ENCODE measurements at places on chromosomes 1 and 21.

GRCh38 chr1:245493029-245493428 is 338.2 kb downstream of the KIF26B start:
- DNase-seq, result no peak

DNA sequence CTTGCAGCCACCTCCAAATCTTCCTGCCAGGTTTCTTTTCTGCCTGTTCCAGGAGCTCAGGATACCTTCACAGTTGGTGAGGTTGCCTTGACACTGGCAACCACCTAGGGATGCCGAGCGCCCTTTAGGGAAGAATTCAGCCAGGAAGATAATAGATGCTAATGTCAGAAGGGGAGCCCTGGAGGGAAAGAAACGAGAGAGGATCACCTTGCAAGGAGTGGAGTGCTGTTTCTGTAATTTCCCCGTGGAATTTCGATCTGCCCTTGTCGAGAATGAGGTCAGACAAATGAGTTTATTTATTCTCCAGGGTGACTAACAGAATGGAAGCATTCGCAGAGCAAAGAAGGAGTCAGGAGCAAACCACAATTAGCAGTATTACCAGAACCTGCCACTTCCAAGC is 315.8 kb upstream of the KAZN start:
- no peak for DNase-seq

GRCh38 chr1:12506281-12507280 is 111.4 kb downstream of the DHRS3 start:
- DNase-seq, result no peak

DNA sequence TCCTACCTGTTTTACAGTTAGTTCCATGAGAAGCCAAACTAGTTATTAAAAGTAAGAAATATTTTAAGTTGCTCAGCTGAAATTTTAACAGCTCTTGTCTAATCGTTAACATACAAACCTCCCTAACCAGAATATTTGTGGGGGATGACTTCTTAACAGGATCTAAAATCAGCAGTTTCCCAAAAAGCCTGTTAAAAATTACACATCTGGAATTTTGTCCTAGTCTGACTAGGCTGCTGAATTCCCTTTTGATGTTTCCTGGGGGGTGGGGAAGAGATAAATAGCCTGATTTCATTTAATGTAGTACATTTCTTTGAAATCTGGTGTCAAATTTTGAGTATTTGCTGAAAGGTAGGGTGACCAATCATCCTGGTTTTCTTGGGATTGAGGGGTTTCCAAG is 78.8 kb upstream of the ARHGAP29 start:
- no peak for DNase-seq

- DNase-seq, result no peak
Measured at GRCh38 chr1:150320667-150320978, 710 bp upstream of the PRPF3 start.

DNA sequence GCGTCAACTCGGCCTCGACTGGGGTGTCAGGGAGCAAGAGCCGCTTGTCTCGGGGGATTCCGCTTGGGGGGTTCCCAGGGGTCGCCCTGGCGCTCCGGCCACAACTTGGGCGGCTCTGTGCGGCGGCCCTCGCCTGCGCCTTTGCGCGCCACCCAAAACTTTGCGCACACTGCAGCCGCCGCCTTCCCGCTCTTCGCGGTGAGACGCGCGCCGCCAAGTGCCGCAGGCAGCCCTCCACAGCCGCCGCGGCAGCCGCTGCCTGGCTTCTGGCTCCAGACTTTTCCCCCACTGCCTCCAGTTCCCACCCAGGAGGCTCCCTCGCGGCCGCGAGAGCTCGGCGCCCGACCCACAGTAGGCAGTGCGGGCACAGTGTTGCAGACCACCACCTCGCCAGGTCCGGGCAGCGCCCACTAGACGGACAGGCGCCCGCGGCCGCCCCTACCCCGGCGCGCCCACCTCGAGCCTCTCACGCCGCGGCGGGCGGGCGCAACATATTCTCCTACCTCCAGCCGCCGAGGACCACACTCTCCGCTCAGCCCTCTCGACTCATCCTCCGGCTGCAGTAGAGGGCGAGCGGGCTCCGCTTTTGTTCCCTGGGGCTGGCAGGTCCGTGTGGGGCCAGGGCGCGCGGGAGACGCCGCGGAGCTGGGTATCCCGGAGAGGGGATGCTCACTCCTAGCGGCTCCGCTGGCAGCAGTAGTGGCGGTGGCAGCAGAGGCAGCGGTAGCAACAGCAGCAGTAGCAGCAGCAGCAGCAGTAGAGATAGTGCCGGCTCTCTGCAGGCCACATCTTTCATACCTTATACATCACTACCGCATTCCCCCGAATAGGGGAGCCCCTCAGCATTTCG is 296.6 kb downstream of the OMA1 start:
- no peak for DNase-seq

DNA sequence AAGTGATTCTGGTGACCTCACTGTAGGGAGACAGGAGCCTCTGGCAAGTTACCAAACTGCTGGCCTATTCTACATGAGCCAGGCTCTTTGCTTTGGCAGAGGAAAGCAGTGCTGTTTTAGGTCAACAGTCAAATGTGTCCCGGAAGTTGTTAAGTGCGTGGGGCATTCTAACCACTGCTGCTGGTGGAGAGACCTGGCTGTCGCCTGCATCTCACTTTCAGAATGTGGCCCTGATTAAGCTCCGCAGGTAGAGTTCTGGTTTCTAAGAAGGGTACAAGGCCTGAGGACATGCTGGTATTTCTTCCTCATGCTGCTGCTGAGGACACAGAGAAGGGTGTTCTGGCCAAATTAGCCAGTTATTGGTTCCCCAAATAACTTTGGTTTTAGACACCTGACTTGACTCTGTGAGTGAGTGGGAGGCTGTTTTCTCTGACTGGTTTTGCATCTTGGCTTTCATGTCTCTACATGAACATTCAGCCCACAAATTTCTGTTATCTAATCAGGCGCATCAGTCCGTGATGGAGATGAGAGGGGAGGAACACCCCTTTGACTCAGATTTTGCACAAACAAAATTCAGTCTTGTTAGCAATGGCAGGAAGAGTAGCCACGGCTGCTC is 120.8 kb downstream of the LMO4 start:
- no peak for DNase-seq

DNA sequence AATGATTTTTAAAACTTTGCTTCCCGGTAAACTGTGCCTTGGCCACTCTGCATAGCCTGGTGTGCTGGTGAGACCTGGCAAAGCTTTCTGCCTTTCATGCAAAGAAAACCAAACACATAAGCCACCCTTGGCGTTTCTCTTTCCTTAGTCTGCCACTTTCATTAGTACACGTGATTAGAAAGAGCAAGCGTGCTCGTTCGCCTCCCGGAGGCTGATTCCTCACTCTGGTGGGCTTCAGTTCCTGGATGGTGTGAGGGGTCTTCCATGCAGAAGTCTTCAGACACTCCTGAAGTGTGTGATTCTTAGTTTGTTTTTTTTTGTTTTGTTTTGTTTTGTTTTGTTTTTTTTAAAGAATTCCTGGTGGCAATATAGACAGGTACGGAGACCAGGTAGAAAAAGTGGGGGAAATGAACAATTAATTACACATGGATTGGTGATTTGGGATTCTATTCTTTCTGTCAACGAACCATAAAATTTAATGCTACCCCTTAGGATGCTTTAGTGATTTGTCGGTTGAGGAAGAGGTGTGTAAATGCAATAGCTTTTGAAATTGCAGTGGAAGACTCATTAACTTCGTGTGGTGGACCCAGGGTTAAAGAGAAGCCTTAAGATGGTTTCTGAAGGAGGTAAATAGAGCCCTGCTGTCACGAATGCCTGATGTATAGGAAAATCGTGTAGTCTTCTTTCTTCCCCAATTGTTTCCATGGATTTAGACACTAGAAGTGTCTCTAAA is 2.1 kb downstream of the GALNT2 start:
- DNase-seq, result no peak

DNA sequence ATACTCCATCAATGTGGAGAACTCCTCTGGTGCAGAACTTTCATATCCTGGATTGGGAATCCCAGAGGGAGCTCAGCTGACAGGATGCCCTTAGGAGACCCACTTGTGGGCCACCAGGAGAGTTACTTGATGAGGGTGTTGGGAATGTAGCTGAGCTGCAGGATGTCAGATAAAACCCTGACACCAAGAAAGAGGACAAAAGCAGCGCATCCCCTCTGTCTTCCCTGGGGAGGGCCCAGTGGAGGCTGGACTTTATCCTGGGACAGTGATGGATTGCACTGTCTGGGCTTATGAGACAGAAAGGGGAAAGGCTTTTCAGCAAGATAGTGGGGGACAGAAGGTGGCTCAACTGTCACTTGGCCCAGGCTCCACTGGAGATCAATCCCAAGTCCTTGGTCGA is 88.1 kb upstream of the BCAR3 start:
- DNase-seq, result no peak

GRCh38 chr1:224641030-224641429 is 24.9 kb downstream of the CNIH3 start:
- no peak for DNase-seq

DNA sequence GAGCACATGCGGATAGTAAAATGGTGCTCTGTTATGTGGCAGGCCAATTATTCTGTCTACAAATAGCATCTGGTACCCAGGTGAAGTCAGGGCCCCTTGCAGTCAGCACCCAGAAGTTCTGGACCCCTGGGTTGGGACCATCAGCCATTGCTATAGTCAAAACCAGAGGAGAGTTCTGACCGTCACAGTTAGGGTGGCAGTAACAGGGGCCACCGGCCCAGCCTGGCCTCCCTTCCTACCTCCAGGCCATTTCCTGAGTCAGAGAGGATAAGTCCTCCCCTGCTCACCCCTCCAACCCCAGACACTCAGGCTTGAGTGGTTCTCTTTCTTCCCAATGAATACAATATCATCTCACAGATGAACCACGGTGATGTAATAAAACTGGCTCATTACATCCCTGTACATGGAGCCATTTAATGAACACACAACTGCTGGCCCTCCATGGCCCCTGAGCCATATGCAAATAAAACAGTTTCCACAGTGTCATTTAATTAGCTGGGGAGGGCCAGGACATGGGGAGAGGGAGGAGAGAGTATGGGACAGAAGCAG is 673.6 kb downstream of the MATN1 start:
- DNase-seq, result no peak

DNA sequence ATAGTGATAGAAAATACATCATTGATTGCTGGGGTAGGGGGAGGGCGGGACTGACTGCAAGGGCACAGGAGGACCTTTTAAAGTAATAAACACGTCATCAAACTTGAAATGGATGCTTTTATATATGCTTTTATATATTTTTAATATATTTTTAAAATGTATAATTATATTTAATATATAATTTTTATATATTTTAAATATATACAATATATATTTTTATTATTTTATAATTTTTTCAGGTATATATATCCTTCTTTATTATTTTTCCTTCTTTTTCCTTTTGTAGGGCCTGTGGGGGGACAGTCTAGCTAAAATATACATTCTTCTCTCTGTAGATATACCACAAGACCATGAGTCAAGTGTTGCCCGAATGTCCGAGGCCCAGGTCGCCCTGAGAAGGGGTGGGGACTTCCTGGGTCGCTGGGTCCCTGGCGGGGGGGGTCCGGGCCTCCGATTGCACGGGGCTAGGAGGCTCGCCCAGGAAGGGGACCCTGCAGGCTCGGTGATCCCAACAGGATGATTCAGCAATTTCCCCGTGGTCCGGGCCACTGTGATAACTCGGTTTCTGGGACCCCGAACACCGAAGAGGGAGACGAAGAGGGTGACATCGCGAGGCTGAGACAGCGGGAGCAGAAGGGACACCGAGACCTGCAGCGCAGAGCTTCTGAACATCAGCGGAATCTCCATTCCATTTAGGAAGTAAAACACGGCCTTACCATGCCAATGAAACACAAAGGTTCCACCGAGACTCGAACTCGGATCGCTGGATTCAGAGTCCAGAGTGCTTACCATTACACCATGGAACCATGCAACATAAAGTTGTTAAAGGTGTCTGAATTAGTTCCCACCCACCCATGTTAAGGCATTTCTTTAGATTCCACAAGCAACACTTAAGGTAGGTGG is 112.5 kb upstream of the NBPF11 start:
- DNase-seq, result no peak

GRCh38 chr1:223034270-223034798 is 108.7 kb downstream of the TLR5 start:
- no peak for DNase-seq

- DNase-seq, result peak; percentile 78
Measured at GRCh38 chr1:904310-904950, 19.3 kb upstream of the SAMD11 start.

- no peak for DNase-seq
Measured at GRCh38 chr1:110727246-110727645, 52.5 kb upstream of the KCNA3 start.

- DNase-seq, result no peak
Measured at GRCh38 chr21:38314558-38314957, 57.8 kb downstream of the KCNJ15 start.

- DNase-seq, result no peak
Measured at GRCh38 chr1:63717511-63718065, 56.2 kb upstream of the ROR1 start.

DNA sequence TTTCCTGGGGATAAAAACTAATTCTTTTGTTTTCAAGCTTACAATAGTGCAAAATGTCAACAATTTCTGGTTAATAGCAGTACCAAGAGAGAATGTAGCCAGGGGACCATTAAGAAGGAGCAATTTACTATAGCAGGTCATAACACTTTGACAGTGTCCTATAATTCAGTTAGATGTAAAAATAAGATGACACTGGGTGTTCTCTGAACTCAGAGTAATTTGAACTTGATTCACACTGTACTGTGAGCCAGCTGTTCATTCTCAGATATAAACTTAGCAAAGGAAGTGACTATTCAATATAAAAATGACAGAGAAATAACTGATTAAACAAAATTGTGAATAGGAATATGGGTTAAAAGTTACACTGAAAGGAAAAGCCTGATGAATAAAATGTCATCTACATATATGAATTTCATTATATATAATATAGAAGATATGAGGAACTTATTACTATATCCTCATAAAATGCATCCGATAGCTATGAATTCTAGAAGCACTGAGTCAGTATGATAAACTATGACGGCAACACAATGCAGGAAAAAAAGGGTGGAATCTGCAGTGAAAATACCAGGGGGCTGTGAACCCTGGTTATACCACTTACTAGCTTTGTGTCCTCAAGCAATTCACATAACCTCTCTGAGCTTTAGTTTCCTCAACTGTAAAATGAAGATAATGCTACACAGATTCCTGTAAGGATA is 135.9 kb downstream of the ACBD6 start:
- DNase-seq, result no peak

DNA sequence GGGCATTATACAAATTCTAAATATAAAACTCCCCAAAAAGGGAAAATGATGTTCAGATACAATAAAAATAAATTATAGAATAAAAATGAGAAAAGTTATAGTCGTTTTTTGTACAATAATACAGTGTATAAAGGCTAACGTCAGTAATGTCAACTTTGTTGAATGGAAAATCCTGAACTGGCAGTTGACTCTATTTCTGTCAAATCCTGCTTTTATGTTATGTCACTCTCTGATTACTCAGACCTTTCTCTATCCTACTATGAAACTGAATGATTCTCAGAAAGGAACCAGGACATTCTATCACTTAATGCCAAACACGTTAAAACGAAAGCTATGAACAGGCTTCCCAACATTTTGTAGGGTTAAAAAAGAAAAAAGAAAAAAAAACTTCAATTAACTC is 636.4 kb downstream of the USP25 start:
- no peak for DNase-seq

GRCh38 chr1:240912821-240913220 is 300.9 kb upstream of the GREM2 start:
- no peak for DNase-seq

GRCh38 chr1:204623365-204623893 is 62.1 kb downstream of the LRRN2 start:
- no peak for DNase-seq

All from stimulated activated CD8-positive, alpha-beta memory T cell treated with anti-CD3 and anti-CD28 coated beads, Interleukin-2, amount 100 ng/mL, for 1 hour (primary cell).